NCI-H1436 (cell line): ENCODE measurements at places on chromosomes 3 and 15.
A peak's percentile ranks its signal among the peaks of the same experiment; 100 is the strongest.

DNA sequence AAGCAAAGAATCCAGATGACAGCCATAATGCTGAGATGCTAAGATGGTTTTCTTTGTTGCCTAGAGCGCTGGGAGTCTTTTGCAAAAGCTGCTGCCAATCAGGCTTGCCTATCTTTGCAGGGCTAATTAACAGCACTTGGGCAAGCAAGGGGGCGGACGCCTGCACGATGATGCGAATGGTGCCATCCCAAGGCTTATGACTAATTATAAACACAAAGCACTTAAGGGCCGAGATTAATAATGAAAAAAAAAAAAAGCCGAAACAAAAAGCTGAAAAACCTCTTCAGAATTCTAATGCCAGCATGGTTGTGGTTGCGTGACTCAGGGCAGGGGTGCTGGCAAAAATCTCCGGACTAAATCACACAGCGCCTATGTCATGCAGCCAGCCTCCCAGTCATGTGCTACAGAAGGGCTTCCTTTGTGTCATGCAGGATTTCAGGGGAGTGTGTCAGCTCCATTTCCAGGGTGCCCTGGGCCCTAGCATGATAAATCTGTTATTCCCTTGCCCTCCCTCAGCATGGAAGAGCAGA lies 185.0 kb upstream of the ANKRD28 start:
- peak; percentile 13 for DNase-seq

DNA sequence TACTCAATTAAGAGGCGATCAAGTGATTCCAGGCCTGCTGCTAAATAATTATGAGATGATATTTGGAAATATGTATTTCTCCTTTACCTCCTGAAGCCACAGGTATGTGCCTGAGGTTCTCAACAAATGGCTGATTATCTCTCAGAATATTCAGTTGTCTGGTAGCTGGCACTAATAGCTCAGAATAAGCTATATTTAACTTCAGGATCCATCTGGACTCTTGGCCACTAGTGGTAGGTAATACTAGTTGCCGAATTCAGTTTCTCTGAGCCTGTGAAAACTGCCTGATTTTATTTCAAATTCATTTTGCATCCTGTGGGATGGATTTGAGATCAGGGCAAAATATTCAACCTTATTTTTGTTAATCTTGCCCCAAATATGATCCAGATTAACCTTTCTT lies 499.0 kb downstream of the DIPK2A start:
- DNase-seq, result no peak

GRCh38 chr3:25277503-25277902 lies 150.6 kb upstream of the RARB start:
- DNase-seq, result no peak

DNA sequence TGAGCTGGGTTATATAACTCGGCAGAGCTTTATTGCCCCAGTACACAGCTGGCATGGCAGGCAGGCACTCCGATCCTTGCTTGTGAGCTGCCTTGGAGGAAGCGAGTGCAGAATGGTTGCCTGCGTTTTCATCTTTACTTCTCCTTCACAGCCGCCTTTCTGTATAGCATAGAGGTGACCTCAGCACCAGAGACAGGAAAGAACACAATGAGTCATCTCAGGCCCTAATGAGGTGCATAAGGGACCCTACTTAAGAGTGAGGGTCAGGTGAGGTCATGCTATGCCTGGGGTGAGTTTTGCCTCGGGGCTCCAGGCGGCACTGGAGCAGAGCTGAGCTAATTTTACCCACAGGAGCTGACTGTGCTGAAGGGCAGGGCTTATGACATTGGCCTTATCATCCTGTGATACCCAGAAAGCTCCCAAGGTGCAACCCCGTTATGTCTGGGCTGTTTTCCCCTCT lies 43.5 kb downstream of the LPP start:
- no peak for DNase-seq

DNA sequence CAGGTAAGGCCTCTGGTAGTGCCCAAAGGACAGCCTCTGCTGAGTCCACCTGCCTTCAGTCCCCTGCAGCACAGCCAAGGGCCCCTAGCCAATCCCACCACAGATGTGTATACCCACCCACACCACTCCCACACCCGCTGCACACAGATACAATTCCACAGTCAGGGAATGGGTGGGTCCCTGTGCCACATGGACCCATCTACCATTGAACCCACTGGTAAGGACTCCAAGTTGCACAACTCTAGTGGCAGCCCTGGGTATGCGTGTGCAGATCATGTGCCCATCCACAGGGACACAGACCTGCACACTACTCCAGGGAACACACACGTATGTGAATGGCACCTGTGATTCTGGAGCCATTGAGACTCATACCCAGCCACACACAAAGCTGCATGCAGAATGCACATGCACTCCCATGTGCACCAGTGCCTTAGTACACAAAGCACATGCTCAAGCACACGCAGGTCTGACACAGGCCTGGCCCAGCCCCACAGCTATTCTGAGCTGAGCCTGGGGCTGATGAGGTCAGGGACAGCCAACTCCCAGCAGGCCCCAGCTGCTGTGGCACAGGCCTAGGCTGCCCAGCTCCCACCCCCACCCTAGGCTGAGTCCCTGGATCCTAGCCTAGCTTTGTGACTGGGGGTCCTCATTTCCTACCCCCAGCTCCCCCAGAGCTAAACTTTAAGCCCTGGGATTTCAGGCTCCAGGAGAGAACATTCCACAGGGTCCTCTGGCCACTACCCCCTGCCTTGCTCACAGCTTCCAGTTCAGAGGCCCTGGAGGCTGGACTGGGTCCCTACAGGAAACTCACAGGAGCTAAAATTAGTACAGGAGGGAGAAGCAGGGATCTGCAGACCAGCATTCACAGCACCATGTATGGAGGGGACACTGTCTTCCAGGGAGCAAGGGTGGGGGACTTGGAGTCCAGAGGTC lies 2.7 kb upstream of the ALS2CL start:
- no peak for DNase-seq

DNA sequence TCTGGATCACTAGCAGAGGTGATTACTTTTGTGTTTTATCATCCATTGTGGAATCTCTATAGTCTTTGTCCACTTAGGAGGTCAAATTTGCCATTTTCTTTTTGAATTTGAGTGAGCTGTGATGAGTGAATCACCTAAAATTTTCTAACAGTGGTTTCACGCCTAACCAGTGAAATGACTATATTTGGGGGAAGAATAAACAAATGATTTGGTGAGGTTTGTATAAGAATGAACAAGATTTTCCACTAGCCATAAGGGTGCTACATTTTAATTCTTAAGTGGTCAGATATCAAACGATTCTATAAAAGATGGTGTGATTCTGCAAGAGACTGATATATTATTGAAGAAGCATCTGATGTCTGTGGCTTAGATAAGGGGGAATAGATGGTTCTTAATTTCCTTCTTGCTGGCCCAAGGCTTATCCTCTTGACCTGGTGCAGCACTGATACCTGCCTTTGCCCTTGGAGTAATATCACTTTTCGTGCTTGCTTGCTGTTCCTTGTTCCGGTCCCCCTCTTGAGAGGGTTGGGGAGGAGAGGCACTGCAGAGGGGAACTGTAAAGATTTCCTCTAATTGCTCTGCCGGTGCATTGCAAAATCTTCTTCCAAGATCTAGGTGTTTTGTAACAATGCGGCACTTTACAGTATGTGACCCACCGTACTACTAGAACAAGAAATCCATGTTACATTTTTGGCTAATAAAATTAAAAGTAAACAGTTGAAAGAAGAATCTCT lies 14.5 kb downstream of the C3orf20 start:
- DNase-seq, result no peak

- DNase-seq, result no peak
Observed at GRCh38 chr3:128684986-128685726, 34.5 kb upstream of the RPN1 start.

DNA sequence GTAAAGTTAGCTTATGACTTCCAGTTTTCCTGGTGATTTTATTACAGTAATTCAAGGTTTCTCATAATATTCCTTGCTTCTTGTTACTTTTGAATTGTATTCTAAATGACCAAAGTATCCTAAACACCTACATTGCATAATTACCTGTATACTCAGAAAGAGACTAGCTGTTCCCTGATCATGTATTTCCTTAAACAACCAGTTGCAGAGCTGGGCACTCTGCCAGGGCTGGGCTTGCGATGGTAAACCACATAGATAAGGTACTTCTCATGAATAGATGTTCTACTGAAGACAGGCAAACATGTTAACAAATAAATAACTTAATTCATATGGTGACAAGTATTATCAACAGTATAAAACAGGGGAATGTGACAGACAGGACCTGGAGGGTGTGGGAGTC lies 142.3 kb upstream of the WNT5A start:
- DNase-seq, result no peak

- DNase-seq, result no peak
Observed at GRCh38 chr15:26943866-26944265, 27.1 kb upstream of the GABRG3 start.

GRCh38 chr3:45165497-45166283 lies 19.5 kb upstream of the CDCP1 start:
- DNase-seq, result no peak

GRCh38 chr3:159432682-159433340 lies 555.8 kb upstream of the IL12A start:
- DNase-seq, result no peak

DNA sequence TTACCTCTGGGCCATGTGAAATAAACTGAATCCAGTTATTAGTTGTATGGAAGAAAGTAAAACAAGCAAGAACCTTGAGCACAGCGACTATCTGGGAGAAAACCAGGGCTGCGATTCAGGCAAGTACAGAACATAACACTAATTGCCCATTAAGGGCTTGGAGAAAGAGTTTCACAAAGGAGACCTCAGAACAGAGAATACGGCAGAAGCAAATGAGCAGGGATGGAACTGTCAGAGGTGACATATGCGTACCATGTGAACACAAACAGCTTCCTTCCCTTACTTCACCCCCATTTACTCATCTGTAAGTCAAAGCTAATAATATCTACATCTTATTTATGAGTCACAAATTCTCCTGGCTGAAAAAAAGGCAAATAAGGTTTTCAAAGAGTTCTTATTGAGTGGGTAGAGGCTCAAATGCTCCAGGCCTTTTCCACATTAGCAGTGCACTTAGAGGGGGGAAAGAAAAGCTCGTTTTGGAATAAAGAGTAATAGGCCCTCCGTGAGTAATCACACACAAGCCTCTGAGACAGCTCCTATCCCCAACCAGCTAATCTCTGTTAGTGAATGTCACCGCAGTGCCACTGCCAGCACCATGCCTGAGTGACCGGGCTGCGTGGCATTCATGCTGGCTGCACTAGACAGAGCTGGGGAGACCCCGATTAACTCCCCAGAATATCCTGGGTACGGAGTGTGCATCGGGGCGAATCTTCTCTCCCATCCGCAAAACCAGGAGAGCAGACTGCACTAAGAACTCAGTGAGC lies 2.6 kb downstream of the PCSK6 start:
- DNase-seq, result no peak

DNA sequence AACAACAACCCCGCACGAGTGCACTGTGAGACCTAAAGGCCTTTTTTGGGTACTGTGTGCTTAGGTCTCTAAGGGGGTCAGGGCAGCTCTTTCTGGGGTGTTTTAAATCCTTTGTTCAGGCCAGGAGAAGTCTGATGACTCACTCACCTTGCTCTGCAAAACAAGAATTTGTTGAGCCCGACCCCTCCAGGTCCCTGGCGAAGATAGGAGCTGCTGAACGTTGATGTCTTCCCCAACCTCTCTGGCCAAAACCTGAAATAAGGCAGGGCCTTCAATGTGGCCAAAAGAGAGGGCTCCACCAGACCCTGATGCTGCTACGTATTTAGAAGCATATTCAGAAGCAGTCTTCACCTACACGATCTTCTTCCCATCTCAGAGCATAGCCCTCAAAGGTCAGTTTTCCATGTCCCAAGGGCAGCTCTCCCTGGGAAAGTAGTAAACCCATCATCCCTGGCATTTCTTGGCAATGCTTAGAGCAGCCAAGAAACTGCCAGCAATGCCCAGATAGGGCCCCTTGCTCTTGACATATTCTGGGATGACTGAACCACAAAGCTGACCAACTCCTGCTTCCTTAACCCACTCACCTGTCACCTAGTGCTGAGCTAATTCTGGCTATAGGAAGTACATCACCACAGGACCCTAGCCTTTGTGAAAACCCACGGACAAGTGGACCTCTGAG lies 27.1 kb downstream of the CCDC13 start:
- DNase-seq, result no peak

DNA sequence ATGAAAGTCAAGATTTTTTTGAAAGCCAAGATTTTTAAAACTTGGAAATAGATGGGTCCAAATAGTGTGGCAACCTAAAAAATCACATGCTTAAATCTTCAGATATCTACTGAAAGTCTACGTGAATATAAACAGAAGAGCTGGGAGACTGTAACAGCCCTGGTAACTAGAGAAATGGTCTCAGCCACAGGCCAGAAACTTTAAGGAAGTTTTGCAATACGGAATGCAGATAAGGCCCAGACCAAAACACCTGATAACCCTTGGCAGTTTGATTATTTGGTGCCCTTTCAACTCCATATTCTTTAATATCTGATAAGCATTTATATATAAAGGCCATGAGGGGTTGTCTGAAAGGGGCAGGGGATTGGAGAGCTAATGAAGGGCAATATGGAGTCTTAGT lies 537.3 kb upstream of the TGFBR2 start:
- DNase-seq, result no peak

- DNase-seq, result no peak
Observed at GRCh38 chr3:173501931-173502489, 104.5 kb downstream of the NLGN1 start.

DNA sequence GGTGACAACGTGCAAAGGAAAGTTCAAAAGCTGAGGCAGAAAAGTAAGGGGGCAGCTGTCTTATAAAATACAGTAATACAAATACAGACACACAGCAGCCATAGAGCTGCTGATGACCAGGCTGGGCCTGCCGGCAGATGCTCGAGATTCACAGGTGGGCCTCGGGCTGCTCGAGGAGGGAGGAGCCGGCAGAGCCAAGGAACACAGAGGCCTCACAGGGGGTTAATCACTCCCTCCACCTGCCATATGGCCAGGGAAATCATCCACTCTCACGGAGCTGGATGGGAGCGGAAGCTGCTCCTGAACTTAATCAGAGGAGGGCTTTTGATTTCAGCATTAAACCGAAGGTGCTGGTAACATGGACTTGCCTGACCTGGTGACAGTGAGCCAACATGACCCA lies 29.6 kb upstream of the MGLL start:
- no peak for DNase-seq

- DNase-seq, result no peak
Observed at GRCh38 chr3:127483902-127484591, 106.5 kb downstream of the TPRA1 start.

GRCh38 chr3:7266551-7266950 lies 405.6 kb downstream of the GRM7 start:
- no peak for DNase-seq

DNA sequence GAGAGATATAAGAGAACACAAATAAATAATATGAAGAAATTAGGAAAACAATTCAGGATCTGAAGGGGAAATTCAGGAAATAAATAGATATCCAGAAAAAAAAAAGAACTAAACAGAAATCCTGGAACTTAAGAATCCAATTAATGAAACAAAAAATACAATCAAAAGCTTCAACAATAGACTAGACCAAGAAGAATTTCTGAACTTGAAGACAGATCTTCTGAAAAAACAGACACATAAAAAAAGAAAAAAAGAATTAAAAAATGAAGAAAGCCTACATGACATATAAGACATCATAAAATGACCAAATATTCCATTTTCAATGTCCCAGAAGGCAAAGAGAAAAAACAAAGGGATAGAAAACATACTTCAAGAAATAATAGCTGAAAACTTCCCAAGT lies 68.3 kb upstream of the IMPG2 start:
- DNase-seq, result no peak
